ENCODE measurements at places on chromosomes 3 and 15.
A peak's percentile ranks its signal among the peaks of the same experiment; 100 is the strongest.

GRCh38 chr15:98233873-98234272 is 273.4 kb downstream of the ARRDC4 start:
- DNase-seq: no peak

DNA sequence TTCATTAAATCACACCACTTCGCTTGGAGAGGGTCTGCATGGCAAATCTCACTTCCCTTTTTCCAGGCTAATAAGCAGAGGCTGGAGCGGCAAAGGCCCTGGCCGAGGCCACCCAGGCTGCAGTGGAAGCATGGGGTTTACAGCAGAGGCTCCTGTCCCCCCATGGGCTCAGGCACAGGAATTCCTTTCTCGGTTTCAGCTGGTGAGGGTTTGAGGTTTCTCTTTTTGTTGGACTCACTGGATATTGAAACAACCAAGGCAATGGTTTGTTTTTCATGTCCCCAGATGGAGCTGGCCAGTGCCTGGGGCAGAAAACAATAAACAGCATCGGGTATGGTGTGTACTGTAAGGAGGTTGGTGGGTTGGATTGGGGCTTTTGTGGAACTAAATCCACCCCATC is 175.6 kb upstream of the RASGRP1 start:
- DNase-seq: no peak

- no peak for DNase-seq
These were observed 26.4 kb downstream of the ARMC8 start for GRCh38 chr3:138213398-138214085.

DNA sequence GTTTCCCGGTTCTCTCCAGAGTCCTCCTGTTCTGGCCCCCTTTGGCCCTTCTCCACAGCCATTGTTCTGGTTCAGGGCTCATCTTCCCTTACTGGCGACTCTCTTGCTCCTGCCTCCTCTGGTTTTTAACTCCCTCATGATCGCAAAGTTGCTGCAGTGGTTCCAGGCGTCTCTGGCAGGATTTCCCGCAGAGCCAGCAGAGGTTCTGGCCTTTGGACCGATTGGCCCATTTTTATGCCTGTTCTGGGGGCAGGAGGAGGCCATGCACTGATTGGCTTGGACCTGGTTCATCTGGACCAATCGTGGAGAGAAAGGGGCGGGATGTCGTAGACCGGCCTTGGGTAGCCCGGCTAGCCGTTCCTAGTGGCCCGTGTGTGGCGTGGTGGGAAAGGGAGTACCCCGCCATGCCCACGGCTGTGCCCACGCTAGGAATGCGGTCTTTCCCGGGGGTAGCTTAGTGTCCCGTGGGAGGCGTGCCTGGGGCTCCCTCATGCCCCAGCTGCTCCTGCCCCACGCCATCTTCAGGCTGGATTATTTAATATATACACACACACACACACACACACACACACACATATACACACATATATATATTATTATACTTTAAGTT is 113.4 kb downstream of the FBLN2 start:
- no peak for DNase-seq

DNA sequence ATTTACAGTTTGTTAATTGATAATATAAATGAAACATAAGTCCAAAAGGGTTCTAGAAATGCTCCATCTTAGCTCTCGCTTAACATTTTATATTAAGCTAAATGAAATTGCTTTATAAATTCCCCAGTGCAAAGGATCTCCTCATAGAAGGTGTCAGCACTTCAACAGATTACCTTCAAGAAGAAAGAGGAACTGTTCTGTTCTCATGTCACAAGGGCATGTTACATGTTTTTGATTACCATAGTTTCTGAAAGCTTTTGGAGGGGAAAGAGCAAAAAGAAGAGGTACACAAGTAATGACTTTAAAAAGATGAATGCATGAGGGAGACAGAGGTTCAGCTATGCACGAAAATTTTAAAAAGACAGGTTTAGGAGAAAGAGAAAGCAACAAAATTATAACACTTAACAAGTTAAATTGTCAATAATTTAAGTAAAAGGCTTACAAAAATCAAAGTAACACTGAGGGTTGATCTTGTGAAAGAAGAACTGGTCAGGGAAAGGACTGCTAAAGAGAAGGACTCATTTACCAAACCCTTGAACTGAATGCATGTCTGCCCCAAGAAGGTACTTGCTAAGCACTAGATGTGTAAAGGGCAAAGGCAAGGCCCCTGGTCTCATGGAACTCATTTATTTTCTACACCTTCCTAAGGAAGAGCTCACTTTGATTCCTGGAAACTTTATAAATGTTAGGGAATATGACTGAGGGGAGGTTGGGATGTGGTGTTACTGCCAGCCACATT is 45.1 kb downstream of the CCDC191 start:
- no peak for DNase-seq

DNA sequence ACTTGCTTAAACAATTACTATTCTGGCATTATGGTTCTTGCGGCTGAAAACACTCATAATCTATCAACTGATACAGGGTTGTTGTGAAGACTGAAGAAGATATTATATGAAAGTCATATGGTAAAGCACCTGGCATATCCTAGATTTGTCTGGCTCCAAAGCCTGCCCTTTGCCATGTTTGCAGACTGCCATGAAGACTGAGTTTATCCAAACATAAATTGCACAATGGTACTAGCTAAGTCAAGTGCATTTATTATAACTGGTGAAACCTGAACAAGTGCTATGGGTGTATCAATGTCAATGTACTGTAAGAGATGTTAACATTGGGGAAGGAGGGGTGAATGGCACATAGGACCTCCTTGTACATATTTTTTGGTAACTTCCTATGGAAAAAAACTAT is 87.4 kb upstream of the MEX3B start:
- DNase-seq: no peak

DNA sequence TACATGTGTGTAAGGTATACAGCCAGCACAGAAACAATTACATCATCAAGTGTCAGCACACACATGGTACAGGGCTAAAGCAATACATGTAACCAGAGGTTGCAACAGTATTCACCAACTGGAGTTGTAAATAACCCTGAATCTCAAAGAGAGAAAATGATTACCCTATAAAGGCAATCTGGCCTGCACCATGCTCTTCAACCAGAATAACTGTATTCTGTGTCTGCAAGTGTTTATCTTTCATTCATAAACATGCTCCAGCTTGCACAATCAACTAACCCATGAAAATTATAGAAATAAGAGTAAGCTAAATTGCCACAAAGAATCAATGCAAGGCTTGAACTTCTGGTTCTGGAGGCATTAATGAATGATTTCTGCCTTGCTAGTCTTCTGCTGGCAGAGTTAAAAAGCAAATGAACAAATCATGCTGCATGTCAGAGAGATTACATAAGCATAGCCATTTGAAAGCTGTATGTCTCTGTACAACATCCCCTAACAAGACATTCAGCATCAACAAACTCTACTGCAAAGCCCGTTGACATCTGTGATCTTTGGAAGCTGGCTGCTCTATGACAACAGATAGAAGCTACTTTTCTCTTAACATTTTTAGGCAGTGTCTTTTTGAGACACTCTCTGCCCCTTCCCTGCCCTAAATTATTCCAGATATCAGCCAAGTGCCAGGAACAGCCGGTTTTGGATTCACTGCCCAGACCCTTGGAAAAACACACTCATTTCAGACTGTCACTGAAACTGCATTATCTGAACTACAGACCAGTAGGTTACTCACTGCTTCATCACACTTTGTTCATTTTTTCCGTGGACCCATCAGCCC is 871.0 kb downstream of the OTOL1 start:
- DNase-seq: no peak

- DNase-seq: no peak
These were observed 1.0 kb upstream of the CCR5 start for GRCh38 chr3:46369675-46370132.

- DNase-seq: peak; percentile 33
These were observed 111.7 kb downstream of the NUP210 start for GRCh38 chr3:13308380-13308801.

DNA sequence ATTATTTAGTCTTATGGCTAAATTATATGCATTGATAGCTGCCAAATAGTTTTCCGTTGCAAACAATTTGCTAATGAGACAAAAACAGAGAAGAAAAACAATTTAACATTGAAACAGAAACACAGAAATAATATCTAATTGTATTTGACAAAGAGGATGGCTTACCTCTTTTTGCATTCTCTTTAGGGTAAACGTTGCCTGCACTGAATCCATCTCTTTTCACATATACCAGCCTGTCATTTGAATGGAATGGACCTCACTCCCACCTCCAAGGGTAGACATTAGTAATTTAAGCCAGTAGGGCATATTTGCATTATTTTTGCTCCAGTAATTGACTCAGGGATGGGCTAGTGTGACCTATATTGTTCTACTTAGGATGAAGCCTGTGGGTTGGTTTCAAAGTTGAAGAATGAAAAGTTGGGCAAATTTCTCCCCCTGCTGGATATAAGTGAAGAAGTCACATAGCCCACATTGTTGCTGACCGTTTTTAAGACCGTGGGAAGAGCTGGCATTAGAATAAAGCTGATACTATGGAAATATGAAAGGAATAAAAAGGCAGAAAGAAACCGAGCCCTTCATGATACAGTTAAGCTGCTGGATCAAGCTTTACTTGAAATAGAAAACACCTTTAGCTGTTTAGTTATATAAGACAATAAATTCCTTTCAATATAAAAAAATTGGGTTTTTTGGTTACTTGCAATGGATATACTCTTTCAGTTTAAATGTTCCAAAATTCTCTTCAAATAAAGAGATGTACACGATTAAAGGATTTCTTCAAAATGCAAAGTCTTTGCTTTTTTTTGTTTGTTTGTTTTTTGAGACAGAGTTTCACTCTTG is 26.9 kb downstream of the PIERCE2 start:
- DNase-seq: peak; percentile 23

DNA sequence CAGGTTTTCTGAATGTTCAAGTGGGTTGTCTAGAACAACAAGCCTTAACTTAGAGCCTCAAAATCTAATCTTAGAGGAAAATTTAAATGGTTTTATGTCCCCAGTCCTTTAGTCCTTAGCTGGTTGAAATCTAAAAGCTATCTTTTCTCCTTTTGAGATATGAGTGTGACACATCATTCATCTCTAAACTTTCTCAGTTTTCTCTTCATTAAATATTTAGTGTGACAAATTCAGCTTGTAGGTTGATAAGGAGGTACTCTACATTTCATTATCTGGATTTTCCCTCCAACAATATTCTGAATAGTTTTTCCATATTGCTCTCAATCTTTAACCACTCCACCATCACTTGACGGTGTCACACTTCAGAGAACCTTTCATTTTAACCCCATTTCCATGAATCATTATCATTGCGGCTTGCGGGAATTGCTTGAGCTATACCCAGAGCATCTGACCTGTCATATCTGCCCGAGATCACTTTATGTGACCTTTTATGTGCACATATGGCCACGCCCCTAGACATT is 16.1 kb upstream of the ATP8B4 start:
- DNase-seq: no peak

DNA sequence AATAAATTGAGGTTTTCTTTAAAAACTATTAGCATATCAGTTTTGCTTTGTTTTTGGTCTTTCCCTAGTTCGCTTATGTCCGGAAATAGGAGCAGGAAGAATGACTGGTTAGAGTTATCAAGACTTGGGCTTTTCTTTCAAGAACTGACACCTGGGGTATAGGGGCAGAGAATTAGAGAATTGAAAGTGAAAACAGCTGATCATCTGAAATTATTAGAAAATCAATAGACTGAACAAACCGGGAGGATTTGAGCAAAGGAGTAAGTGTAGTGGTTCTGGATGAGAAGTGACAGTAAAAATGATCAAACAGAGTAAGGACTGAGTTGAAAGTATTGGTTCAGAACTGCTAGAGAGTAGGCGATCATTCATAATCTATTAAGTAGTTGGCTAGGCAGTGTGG is 6.0 kb downstream of the MINDY2 start:
- DNase-seq: no peak

- DNase-seq: no peak
These were observed 143.5 kb downstream of the LRRK1 start for GRCh38 chr15:101062471-101063171.

GRCh38 chr3:115160295-115160694 is 13.2 kb upstream of the ZBTB20 start:
- no peak for DNase-seq

- DNase-seq: no peak
These were observed 475.2 kb upstream of the TGFBR2 start for GRCh38 chr3:30131191-30131590.

GRCh38 chr15:63531586-63531985 is 27.2 kb downstream of the USP3 start:
- DNase-seq: no peak

GRCh38 chr3:191631496-191631895 is 170.5 kb downstream of the PYDC2 start:
- DNase-seq: no peak

DNA sequence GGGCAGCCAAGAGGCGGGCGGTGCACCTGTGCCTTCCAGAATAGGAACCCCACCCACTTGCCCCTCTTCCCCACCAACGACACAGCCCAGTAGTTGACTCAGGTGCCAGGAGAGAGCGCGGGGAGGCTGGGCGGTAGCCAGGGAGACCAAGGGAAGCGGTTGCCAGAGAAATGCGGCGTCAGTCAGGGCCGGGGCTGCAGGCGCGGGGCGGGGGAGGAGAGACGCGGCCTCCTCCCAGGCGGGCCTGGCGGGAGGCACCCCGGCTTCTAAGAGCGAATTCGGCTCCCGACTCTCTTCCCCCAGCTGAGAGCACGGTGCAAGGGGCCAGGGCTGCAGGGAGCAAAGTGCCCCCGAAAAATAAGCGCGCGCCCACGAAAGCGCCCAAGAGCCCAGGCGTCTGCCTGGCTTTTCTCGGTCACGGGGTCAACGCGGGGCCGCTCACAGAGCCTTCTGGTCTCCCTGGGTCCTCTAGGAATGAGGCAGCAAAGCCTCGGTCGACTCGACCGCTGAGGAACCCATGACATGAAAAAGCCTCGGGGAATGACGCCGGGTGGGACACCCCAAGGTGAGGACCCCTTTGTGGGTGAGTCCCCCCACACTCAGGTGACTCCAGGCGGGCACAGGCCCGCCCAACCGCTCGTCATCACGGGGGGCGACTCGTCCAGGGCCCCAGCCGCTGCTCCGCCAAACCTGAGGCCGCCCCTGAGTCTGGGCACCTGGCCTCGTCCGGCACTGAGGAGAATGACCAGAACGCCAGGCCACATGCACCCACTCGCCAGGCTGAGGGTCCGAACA is 716 bp downstream of the CPEB1 start:
- DNase-seq: no peak

DNA sequence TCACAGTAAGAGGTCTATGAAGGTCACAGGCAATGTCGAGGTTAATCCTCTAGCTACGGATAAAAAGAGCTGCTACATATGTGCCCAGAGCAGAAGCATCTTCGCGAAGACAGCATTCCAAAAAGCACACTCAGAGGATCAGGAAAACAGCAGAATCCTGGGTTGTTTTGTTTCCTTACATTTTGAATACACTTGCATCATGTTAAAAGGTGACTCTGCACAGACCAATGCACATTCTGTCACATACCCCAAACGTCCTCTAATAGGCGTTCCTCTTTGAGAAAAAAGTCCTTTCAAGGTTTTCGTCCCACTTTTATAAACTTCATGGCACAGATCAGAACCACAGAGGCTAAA is 52.7 kb downstream of the VGLL4 start:
- DNase-seq: no peak

DNA sequence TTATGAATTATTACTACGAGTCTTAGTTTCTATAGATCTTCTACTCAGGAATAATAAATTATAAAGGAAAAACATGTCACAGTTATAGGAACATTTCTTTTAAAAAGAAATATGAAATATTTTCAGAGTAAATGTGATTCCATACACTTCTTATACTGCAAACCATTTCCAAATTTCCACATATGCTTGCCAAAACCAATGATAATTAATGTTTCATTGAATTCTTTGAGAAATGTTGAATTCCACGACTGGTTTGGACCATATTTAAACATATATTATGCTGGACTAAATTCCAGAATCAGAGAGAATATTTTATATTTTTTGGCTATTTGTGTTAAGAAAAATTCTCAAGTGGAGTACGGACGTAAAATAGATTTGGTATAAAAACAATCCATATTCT is 144.6 kb downstream of the EPHA3 start:
- DNase-seq: no peak

GRCh38 chr3:55692957-55693558 is 206.0 kb upstream of the WNT5A start:
- DNase-seq: no peak
